Right hindlimb (tissue), 1 donor: ENCODE measurements at places on chromosomes 13 and 19.

DNA sequence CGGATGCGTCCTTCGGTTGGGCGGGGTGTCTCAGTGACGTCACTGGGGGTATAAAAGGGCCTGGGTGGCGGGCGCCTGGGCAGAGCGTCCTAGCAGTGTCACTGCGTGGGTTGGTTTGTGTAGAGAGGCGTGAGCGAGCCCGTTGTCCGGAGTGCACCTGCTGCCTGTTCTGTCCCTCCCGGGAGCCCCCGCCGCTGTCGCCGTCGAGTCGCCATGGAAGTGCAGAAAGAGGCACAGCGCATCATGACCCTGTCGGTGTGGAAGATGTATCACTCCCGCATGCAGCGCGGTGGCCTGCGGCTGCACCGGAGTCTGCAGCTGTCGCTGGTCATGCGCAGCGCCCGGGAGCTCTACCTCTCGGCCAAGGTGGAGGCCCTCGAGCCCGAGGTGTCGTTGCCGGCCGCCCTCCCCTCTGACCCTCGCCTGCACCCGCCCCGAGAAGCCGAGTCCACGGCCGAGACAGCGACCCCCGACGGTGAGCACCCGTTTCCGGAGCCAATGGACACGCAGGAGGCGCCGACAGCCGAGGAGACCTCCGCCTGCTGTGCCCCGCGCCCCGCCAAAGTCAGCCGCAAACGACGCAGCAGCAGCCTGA lies 2.9 kb downstream of the IER2 start:
- DNase-seq = no peak

GRCh38 chr13:61664801-61665705 lies 249.4 kb upstream of the PCDH20 start:
- DNase-seq = no peak

- DNase-seq = no peak
These were observed 55.7 kb downstream of the FAM124A start for GRCh38 chr13:51277928-51278327.

GRCh38 chr13:107076801-107077200 lies 508.9 kb upstream of the ARGLU1 start:
- DNase-seq = no peak

DNA sequence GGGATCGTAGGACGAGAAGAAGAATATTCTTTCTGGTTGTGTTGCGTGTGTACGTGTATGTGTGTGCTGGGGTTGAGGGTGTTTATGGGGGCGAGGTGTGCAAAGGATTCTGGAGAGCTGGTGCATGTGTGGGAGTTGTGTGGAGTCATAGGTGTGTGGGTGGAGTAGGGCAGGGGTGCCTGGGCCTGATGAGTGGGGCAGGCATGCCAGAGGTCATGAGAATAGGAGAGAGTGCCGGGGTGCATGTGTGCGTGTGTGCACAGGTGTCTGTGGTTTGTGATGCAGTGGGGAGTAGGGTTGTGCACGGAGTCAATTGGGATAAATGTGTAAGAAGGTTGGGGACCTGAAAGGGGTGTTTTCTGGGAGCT lies 649 bp downstream of the TMEM91 start:
- DNase-seq = no peak

DNA sequence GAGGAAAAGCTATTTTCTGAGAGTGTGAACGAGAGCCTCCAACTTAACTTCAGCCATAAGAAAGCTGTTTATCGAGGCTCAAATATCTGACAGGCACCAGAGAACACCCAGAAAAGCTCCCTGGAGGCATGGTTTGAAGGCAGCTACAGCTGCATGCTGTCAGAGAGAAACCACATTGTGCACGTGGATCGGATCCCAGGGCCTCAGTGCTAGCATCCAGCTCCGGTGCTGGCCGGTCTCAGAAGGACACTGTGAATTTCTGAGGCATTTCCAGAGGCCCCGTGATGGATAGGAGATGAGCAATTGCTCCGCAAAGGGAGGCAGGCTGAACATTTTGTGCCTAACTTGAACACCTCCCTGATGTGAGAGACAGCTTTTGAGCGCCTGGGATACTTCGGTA lies 315.7 kb downstream of the FGF9 start:
- DNase-seq = peak; percentile 51

DNA sequence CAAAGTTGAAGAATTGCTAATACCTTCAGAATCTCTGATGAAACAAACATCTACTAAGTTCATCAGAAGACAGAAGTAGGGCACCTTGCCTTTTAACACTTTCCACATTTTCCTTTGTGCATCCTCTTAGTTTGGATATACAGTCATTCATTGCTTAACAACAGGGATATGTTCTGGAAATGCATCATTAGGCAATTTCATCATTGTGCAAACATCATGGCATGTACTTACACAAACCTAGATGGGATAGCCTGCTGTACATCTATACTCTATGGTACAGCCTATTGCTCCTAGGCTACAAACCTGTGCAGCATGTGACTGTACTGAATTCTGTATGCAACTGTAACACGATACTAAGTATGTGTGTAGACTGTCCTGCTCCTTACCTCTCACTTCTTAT lies 169.8 kb downstream of the SUCLA2 start:
- DNase-seq = no peak

- DNase-seq = peak; percentile 76
These were observed at the start of gene EPSTI1 for GRCh38 chr13:42991898-42992763. EPSTI1 (minus strand) TSS chr13:42992241; CDS start chr13:42992165, 76 bp downstream.

DNA sequence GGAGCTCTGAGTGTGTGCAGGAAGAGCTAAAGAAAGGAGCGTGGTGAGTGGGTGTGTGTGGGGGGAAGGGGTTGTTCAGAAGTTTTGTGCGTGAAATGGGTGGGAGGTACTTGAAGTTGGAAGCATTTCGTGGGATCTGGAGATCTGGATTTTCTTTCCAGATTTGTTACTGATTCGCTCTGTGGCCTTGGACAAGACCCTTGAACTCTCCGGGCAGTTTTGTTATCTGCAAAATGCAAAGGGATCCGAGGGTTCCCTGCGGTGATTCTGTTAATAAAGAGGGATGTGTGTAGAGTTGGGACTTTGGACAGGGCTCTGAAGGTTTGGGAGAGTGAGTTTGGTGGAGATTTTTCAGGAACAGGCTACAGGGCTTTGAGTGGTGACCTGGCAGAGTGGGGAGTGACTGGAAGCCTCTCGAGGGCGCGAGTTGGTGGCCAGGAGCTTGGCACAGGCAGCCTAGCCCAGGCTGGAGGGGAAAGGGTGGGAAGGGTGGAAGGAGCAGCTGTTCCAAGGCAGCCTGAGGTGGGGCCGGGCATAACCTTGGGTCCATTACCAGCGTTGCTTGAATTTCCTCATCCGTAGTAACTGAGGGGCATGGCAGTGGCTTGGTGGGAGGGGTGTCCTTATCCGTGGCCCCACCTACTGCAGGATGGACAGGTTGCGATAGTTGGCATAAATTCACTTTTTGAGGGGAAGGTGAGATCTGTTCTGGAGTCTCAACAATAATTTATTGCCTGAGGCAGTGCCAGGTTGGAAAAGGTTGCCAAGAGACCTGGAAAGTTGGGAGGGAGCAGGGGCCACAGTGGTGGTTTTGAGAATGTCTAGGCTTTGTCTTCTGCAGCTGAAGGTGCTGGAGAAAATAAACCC lies 2.1 kb downstream of the ACTN4 start:
- no peak for DNase-seq

DNA sequence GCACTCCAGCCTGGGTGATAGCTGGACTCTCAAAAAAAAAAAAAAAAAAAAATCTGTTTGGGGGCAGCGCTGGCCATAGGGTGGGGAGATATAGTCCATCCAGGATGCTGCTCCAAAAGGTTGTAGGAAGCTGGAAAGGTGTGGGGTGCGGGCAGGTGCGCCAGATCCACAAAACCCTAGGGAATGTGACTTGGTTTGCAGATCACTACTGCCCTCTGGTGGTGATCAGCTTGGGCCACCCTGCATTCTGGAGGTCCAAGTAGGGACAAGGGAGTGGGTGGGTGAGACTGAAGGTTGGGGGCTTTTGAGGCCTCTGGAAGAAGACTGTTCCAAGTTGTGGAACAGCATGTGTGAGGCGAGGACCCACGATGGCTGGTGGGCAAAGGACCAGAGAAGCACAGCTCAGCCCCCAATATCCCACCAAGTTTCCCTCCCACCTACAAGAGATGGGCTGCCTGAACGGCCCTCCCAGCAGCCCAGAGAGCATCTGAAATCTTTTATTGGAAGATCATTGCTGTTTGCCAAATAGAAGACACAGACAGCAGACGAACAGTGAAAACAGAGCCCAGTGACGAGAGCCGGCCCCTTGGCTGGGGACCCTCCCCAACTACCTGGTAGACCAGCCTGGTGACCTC lies 10.4 kb upstream of the TYK2 start:
- peak; percentile 61 for DNase-seq

GRCh38 chr19:40607311-40608239 lies 6.4 kb downstream of the LTBP4 start:
- DNase-seq = no peak

- DNase-seq = no peak
These were observed 12.4 kb upstream of the TMEM255B start for GRCh38 chr13:113746671-113747070.

- DNase-seq = no peak
These were observed 27.3 kb downstream of the IGFL1 start for GRCh38 chr19:46256855-46257254.

DNA sequence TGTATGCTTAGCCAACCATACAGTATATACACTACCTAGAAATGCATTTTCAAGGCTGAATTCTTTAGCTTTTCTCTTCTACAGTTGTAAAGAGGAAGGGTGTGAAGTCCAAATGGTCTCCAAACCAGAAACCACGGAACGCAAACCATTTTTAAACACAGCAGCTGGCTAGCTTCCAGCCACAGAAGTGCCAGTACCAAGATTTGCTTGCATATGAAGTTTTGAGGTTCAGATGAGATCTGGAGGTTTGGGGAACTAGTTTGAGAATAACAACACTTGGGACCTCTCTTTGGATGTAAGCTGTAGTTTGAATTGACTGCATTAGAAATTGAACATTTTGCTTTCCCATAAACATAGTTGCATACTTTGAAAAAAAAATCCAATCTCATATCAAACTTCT lies 1243.5 kb downstream of the EFNB2 start:
- no peak for DNase-seq

GRCh38 chr13:62173958-62174357 lies 758.3 kb upstream of the PCDH20 start:
- DNase-seq = no peak

DNA sequence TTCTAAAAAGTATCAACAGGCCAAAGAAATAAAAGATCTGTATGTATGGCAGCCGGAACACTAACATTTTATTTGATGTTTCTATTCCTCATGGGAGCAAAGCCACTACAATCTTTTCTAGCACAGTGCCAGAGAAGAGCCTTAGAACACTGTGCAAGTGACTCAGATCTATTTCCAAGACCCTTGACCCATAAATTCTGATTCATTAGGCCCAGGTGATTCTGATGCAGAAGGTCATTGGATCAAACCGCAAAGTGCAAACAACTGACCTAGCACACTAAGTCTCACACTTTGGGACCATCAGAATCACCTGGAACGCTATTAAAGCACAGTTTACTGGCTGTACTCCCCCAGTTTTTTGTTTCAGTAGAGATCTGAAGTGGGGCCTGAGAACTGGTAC lies 87.6 kb downstream of the MYCBP2 start:
- no peak for DNase-seq

DNA sequence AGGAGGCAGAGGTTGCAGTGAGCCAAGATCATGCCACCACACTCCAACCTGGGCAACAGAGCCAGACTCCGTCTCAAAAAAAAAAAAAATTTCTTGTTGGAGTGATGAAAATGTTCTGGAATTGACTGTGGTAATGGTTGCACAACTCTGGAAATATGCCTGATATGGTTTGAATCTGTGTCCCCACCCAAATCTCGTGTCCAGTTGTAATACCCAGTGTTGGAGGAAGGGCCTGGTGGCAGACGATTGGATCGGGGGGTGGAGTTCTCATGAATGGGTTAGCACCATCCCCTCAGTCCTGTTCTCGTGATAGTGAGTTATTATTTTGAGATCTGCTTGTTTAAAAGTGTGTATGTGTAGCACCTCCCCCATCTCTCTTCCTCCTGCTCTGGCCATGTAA lies 41.1 kb upstream of the MAP3K10 start:
- DNase-seq = no peak

DNA sequence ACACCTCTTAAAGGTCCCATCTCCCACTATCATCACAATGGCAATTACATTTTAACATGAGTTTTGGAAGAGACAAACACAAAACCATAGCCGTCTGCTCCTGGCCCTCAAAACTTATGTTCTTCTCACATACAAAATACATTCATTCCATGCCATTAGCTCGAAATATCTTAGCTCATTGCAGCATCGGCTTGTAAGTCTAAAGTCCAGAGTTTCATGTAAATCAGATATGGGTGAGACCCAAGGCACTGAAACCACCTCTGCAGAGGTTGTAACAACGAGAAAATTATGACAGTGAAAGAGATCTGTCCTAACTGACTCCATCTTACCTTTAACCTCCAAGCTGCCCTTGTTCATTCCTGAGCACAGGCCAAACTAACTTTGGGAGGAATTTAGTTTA lies 635.0 kb upstream of the SPRY2 start:
- no peak for DNase-seq

- DNase-seq = peak; percentile 39
These were observed at the start of gene S1PR5 for GRCh38 chr19:10517361-10517759. S1PR5 (minus strand) TSS chr19:10517447; CDS start chr19:10515011, 2,436 bp downstream.

DNA sequence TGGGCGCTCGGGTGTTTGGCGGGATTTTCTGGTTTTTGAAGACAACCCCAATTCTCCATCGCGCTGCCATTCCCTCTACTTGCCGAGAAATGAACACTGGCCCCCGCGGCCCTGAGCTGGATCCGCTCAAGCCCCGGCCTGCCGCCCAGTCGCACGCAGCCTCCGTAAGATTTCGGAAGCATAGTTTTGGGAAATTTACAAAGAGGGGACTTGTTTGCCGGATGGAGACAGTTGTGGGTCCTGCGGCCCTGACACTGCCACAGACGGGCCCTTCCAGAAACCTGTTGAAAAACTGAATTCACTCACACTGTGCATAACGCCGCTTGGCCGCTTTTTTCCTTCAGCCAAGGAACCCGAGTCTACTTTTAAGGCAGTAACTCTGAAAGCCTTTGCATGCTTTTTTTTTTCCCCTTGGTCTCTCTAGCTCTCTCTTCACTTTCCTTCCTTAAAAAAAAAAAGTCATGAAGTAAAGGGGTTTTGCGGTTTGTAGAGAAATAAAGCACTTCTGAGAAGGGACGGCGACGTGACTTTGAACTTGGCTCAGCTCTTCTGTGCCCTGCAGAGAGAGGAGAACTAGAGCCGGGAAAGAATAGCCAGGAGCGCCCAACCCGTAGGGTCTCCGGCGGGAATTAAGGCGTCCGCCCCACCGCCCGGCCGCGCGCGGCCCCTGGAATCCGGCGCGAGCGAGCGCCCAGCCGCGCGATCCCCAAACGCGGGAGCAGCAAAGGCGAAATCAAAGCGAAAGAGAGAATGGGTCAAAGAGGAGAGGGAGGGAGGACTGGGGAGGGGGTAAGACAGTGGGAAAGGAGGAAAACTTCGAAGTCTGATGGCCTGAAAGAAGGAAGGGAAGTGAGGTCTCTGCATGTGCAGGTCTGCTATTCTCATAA lies 3.4 kb upstream of the ZIC2 start:
- peak; percentile 12 for DNase-seq

- peak; percentile 11 for DNase-seq
These were observed 4.0 kb upstream of the NFIX start for GRCh38 chr19:12991296-12991695.
